Stimulated activated CD8-positive, alpha-beta memory T cell treated with anti-CD3 and anti-CD28 coated beads, Interleukin-4, amount 100 ng/mL, for 4 hours (primary cell): ENCODE measurements at places on chromosomes 1 and 21.

DNA sequence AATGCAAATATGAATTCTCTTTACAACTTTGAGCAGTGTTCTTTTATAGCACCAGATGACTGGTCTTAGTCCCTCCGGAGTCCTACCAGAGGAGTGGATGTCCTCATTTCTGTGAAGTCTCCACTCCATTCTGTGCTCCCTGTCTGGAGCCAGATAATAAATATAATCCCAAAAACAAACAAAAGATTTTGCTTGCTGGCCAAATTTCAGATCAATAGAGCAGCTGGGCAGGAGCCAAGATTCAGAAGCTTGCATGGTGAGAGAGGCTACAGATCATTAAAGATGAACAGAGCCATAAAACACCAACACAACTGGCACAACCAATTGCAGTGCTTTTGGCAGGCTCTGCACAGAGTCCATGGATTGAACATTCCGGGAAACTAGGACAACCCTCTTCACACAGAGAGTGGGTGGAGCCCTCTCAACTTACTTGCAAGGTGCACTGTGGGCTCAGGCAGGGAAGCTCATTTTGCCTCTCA lies 231.5 kb upstream of the SNX7 start:
- DNase-seq = no peak

- no peak for DNase-seq
These were observed 112.1 kb downstream of the DTL start for GRCh38 chr1:212147581-212148033.

GRCh38 chr21:46639489-46640386 lies 4.3 kb downstream of the PRMT2 start:
- DNase-seq = no peak

DNA sequence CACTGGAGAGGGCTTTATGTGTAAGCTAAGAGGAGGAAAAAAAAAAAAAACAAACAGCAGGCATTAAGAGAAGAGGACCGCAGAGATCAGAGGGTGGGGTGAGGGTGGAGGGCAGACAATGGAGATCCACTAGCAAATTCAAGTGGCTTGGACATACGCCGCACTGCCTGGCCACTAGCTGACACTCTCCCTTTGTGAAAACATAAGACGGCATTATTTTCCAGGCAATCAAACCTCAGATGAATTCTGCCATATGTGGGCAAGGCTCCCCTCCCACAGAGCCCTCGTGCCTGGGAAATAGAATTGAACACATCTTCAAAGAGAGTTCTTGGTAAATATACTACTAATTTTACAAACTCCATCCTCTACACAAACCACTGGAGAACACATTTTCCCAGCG lies 53.6 kb downstream of the ERG start:
- no peak for DNase-seq

- no peak for DNase-seq
These were observed 36.9 kb downstream of the FGGY start for GRCh38 chr1:59333626-59334277.

DNA sequence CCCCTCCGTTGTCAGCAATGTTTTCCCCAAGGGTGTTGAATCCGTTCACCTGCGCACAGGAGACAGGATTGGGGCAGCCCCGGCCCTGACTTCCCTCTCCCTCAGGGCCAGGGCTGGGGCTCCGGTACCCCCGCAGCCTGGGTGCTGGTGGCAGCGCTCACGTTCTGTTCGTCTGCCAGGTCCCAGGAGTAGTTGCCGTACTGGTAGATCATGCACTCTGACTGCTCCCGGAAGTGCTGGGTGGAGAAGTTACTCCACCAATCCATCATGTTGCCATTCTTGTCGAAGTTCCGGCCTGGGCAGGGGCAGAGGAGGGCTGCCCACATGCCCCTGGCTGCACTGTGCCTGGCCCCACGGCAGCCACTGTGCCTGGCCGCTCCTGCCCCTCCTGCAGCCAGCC lies 6.1 kb downstream of the PRXL2B start:
- DNase-seq = no peak

GRCh38 chr1:63621075-63621474 lies 27.9 kb downstream of the PGM1 start:
- no peak for DNase-seq

GRCh38 chr21:27021801-27022200 lies 54.9 kb upstream of the ADAMTS5 start:
- DNase-seq = no peak

GRCh38 chr1:175976865-175977642 lies 230.0 kb downstream of the COP1 start:
- no peak for DNase-seq

DNA sequence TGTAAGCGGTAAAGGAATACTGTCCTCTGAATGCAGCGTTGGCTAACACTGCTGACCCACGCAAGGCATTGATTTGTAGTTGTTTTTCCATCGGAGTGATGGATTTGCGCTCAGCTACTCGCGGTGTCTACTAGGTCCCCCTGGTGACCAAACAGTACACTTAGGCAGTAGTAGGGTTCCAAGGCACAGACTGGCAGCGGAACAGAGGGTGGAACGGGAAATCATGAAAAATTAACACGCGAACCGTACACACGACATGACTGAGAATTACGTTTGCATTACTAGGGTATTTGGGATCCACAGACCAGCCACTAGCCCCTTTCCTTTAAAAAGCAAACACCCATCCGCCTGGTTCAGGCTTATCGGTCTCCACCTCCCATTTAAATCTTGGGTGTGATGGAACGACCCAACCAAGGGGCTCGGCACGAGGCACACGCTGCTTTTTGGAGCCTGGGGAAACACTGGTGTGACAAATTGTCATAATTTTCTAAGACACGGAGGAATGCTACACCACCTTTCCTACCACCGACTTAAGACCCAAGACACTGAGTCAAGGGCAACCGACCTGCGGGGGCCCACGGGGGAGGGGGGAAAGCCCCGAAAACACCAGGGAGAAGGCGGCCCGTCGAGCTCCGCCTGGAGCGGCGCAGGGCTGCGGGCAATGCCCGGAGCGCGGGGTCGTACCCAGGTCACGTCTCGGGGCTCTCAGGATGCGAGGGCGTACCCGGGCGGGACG lies 699 bp downstream of the DIPK1A start:
- DNase-seq = peak; percentile 47

DNA sequence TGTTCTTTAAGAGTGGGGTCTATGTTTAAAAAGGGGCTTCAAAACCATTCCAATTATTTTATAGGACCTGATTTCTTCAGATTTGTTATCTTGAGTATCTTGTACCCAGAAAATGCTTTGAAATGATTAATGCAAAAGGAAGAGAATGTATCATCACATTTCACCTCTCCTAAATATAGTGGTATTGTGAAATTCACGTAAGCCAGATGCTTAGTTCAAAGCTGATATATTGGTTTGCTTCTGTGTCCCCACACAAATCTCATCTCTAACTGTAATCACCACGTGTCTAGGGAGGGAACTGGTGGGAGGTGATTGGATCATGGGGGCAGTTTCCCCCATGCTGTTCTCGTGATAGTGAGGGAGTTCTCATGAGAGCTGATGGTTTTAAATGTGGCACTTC lies 8.5 kb downstream of the SOAT1 start:
- DNase-seq = no peak

- DNase-seq = peak; percentile 72
These were observed 11.5 kb downstream of the ADAMTSL4 start for GRCh38 chr1:150560576-150561253.

- no peak for DNase-seq
These were observed 387.6 kb downstream of the BRINP2 start for GRCh38 chr1:177558372-177558771.

- no peak for DNase-seq
These were observed 66.6 kb downstream of the IFI44 start for GRCh38 chr1:78716186-78716585.

GRCh38 chr1:93081716-93082115 lies 2.6 kb downstream of the MTF2 start:
- no peak for DNase-seq

GRCh38 chr21:26127918-26128317 lies 42.7 kb downstream of the APP start:
- no peak for DNase-seq

DNA sequence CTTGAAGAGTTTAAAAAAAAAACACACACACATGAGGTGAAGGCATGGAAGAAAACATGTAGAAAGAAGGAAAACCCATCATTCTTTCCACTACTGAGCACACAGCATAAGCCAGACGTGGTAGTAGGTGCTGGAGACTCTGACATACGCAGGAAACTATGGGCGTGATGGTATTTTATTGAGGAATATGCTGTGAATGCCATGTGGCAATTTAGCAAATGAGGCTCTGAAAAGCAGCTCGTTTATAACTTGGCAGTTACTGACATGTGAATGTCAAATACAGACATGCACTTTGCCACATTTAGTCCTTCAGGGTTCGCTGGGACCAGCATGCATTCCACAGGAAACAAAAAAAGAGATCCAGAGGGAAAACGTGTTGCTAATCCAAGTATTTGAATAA lies 74.3 kb upstream of the IFNAR2 start:
- no peak for DNase-seq

DNA sequence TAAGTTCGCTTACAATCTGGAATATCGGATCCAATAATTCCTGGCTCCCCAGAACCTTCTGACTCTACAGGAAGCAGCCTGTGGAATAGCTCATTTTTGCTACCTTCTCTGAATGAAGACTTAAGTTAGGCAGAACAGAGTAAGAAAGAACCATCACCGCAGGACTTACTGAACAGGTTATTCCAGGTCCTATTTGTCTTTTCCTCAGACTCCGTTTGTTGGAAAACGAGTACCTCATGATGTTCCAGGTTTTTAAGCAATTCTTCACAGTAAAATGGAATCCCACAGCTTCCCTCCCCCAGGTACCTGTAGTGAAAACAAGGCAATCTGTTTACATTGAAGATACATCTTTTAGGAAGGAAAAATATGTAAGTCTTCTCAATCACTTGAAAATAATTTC lies 59.8 kb downstream of the ADCY10 start:
- DNase-seq = no peak

DNA sequence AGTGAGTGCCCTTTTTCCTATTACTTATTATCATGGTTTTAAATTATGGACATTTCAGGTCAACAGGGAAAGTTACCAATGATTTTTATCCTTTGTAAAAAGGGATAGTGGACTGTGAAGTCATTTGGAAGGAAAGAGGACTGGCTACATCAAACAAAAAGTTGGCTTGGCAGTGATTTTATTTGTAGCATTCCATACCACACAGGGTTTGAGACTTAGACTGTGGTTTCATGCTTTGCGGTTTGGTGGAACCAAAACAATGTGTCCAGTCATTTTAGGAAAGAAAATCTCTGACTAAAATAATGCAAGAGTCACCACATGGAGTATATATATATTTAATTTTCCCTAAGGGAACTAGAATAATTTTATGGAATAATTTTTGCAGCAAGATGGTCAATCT lies 239.5 kb downstream of the HMCN1 start:
- DNase-seq = no peak

DNA sequence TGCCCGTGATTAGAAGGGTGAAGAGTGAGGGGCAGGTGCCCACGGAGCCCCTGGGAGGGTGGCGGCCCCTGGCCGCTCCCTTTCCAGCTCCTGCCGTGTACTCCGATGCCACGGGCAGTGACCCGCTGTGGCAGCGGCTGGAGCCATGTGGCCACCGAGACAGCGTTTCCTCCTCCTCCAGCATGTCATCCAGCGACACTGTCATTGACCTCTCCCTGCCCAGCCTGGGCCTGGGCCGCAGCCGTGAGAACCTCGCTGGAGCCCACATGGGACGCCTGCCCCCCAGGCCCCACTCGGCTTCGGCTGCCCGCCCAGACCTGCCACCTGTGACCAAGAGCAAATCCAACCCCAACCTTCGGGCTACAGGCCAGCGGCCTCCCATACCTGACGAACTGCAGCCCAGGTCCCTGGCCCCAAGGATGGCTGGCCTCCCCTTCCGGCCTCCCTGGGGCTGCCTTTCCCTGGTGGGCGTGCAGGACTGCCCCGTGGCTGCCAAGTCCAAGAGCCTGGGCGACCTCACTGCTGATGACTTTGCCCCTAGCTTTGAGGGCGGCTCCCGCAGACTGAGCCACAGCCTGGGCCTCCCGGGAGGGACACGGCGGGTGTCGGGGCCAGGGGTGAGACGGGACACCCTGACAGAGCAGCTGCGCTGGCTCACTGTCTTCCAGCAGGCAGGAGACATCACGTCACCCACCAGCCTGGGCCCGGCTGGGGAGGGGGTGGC lies 22.0 kb downstream of the PANK4 start:
- DNase-seq = no peak

DNA sequence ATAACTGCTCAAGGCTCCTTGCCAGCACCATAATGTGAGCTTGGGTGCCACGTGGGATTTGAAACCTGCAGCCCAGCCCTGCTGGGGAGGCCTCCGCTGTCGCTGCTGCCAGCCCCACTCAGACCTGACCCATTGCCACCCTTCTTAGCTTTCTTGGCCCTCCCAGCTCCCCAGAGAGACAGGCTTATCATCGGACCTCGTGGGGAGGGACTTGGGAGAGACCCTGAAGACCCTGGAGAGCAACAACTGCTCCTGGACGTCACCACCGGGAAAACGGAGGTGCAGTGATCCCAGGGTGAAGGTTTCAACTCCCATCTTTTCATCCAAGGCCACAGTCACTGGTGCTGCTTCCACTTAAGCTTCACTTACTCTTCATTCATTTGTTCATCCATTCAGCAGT lies 596.1 kb downstream of the PTPRU start:
- DNase-seq = no peak

DNA sequence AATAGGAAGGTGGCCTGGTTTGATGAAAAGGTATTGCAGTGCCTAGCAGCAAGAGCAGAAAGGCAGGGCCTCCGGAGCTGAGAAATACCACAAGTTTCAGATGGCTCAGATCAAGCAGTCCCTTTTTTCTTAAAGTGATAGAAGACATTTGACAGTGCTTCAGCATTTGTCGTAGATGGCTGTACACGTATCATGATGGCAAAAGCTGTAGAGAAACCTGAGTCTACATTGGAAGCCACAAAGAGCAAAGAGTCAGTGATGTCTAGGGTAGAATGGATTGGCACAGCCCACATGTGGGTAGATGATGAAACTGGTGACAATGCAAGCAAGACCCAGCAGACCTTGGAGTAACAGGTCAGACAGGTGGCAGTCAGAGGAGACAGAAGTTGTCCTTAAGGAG lies 101.3 kb upstream of the ARTN start:
- DNase-seq = no peak

DNA sequence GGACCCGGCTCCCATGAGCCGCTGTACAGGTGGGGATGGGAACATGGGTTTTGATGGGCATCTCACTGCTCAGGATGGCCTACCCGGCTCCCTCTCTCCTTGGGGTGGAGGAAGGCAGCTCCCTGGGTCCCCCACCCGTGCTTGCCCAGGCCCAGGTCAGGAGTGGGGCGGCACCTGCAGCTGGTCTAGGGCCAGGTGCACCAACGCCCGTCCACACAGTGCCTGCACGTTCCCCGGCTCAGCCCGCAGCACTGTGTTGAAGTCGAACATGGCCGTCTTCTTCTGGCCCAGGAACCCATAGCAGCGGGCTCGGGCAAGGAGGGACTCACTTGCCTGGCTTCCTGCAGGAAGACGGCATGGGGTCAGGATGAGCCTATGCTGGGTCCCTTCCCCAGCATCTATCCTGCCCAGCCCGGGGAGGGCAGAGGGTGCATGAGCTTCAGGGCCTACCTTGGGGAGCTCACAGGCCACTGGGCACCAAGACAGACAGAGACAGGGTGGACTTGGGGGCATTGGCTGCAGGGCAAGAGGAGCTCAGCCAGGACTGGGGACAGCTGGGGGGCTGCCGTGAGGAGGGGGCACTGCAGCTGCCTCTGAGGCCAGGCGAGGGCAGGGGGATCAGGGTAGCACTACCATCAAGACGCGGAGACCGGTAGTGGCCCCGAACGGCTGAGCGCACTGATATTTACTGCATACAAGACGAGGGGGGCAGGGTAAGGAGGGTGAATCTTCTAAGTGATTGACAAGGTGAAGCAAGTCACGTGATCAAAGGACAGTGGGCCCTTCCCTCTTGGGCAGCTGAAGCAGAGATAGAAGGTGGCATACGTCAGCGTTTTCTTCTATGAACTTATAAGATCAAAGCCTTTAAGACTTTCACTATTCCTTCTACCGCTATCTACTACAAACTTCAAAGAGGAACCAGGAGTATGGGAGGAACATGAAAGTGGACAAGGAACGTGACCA lies 17.8 kb downstream of the TTC34 start:
- no peak for DNase-seq
